Left cardiac atrium (tissue), 4 donors: ENCODE measurements at places on chromosomes 1 and 21.
A peak's percentile ranks its signal among the peaks of the same experiment; 100 is the strongest.

DNA sequence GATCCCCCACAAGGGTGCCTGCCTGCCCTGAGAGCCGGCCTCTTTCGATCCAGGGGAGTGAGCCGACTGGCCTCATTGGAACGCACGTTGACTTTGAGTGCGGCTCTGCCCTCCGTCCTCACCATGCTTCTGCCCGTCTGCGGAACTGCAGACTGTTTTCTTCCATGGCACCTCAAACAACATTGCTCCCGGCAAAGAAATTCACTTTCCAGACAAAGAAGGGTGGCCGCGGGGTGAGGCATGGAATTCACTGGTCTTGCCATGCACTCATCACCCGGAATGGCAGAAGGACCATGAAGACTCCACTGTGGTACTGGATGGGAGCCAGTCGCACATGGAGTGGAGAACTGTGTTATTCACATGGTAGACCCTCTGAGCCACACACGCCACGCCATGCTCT is 169.5 kb downstream of the NPHP4 start:
- no peak for DNase-seq

DNA sequence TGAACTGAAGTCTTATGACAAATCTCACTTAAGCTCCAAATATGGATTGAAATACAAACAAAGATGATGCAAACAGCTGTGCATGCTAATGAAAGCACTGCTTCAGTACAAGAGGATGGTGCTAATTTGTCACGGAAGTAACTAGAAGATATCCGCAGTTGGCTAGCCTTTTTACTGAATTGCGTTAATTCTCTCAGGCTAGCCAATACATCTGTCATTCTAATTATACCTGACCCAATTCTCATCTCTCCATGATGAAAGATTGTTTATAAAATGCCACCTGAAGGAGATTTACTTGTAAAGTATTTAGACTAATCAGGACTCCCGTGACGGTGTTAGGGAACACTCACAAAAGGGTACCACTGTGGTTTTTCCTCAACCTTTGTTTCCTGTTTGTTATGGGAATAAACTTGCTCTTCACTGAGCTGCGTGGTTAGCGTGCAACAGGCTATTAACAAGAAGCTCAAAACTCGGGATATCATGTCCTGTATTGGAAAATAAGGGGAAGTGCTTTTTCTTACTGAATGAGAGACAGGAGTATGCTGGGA is 162.5 kb downstream of the APP start:
- no peak for DNase-seq

DNA sequence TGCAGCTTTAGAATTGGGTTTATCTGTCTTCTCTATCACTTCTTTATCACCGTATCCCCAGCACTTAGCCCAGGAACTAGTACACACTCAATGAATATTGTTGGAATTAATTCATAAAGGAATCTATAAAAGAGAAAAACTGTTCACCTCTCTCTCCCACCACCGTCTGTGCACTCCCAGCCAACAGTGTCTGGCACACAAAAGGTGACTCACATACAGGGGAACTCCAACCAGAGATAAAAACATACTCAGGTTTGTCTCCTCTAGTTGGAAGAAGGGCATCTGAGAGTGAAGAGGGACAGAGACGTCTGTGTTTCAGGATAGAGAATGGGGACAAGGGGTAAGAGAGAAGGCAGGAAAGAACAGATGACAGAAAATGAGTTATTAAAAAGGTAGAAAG is 10.0 kb downstream of the ITLN1 start:
- DNase-seq = no peak

- DNase-seq = no peak
These were observed 29.3 kb downstream of the COP1 start for GRCh38 chr1:176177764-176178163.

- DNase-seq = peak; percentile 83
These were observed 11.0 kb upstream of the LMX1A start for GRCh38 chr1:165367375-165367993.

GRCh38 chr1:160046494-160047110 is 14.8 kb upstream of the PIGM start:
- peak; percentile 50 for DNase-seq

GRCh38 chr21:14814991-14815390 is 249.8 kb downstream of the NRIP1 start:
- no peak for DNase-seq

- DNase-seq = no peak
These were observed 78.0 kb downstream of the LBR start for GRCh38 chr1:225349826-225350225.

- DNase-seq = no peak
These were observed 31.3 kb downstream of the PKNOX1 start for GRCh38 chr21:43005635-43006034.

DNA sequence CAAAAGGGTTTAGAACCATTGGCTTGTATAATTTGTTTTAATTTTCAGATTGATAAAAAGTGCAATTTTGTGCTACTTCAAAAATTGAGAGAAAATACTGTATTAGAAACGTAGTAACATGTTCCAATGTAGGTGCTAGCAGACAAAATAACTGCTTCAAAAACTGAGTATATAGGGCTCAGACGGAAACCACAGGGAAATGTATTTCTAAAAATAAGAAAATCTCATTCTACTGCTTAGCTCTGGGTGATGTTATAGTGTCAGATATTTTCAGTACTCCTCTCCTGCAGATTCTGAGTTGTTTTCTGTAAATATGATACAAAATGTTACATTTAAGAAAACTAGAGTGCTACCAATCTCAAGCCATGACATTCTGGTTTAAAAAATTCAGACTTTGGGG is 55.4 kb downstream of the KCNK2 start:
- DNase-seq = no peak

- no peak for DNase-seq
These were observed 173.3 kb downstream of the FASLG start for GRCh38 chr1:172832006-172832725.

GRCh38 chr1:53068314-53069099 is 6.5 kb downstream of the PODN start:
- peak; percentile 8 for DNase-seq

- DNase-seq = no peak
These were observed 6.1 kb downstream of the EFNA4 start for GRCh38 chr1:155069551-155070157.

DNA sequence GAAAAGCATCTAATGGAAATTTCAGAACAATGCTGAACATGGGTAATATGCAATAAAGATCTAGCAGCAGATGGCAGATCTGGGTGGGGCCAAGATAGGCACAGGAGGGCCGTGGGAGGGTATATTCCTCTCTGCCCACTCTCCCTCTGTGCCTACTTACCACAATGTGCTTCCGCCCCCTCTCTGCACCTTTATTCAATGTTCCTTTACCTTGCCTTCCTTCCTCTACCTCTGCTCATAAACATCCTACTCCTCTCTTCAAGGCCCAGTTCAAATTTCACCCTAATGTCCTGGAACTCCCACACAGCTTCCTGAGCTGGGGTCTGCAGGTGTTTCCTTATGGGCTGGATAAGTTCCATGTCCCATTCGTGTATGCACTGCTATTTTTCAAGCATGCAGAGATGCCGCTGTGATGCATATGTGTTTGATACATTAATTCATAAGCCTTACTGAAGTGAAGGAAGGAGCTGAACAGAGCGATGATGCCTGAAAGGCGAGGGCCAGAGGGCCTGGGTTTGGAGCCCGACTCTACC is 65.6 kb upstream of the EDEM3 start:
- no peak for DNase-seq

DNA sequence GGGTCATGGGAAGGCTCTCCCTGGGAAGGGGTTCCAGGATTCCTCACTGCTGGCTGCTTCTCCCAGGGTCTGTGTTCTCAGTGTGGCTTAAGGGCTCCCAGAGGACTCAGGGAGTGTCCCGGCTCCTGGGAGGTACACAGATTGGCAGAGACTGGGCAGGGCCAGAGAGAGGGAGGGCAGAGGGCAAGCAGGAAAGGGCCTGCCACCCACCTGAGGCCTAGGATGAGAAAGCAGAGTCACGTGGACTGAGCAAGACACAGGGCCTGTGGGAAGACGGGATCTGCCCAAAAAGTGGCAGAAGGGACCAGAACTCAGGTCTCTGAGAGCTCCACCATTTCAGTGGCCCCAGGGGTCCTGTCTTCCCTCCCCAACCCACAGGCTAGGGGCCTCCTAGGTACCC is 871 bp downstream of the SLFNL1 start:
- no peak for DNase-seq

DNA sequence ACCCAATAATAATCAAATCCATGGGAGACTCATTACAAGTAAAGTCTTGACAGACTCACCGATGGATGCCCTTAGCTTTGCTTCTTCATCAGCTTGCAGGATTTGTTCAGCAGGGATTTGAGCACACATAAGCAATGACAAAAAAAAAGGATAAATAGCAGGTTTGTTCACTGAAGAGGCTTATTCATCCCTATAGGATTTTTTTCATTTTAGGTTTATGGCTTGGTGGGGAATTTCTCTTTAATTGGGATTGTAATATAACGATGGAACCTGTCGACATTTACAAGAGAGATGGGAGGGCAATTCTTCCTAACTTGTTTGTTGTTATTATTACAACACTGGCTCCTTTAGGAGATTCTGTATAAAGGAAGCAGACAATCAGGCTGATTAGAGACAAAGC is 649.1 kb upstream of the PLXNA2 start:
- DNase-seq = no peak

DNA sequence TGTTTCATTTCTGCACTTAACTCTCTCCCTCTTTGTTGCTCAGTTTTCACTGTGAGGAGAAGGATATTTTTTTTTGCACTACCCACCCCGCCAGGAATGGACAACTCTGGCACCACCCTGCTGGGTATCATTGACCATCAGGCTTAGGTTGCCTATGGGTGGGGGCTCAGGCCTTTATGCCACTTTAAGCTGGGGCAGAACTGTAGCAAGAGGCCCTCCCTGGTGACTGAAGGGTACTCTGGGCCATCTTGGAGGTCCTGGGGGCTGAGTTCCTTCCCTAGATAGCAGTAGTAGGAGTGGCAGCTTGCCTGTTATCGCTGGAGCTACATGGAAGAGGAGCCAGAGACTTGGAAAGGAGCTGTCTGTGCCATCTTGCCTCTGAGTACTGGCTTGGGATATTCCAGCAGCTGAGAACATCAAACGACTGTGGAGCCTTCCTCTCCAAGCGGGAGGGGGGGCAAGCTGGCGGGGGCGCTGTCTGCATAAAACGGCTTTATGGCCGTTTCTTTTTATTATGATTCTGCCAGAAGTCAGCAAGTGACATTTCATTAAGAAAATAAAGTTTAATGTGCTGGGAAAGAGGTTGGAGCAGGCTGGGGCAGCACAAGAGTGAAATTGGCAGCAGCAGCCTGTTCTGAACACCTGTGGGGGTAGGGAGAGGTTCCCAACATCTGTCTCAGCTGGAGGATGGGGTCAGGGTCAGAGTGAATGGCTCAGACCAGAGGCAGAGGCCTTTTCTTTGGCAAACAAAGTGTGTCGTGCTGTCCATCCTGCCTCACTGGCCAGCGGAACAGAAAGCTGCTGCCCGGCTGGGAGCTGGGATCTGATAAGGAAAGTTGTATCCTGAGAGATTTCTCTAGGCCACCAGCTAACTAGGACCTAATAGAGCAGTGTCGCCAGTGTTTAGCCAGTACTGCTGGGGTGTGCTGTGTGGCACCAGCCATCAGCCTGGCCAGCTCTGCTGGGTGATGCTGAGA is 32.9 kb downstream of the TMEM53 start:
- DNase-seq = no peak

GRCh38 chr1:1907098-1907736 is 7.8 kb upstream of the CALML6 start:
- DNase-seq = no peak

DNA sequence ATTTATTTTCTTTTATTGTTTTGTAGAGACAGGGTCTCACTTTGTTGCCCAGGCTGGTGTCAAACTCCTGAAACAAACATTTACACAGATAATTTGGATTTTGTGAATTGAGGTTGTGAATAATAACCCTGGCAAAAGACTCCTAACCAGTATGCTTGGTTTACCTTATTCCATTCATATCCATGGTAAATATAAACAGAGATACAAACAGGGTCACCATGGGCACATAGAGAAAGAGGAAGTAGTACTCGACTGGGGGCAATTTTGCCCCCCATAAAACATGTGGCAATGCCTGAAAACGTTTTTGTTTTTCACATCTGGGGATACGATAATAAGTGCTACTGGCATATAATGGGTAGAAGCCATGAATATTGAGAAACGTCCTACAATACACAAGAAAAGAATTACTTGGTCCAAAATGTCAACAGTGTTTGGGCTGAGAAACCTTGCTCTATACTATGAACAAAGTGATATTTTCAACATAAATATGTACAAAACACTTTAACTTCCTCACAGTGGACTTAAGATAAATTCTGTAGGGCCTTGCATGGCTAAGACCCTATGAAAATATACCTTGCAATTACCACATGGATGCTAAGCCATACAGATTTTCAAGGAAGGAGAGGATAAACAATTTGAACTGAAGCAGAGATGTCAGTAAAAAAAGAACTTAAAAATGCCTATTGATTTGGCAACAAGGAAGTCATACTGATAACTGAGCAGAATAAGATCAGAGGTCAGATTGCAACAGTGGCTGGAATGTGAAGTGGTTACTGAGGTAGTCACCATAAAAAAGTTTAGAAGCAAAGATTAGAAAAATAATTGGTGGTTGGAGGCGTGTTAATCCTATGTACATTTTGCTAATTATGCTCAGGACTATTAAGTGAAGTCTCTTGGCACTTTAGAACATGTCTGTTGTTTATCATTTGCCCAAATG is 27.4 kb upstream of the ASPM start:
- no peak for DNase-seq

- DNase-seq = no peak
These were observed 1.2 kb downstream of the PPP1R8 start for GRCh38 chr1:27831568-27832410.

DNA sequence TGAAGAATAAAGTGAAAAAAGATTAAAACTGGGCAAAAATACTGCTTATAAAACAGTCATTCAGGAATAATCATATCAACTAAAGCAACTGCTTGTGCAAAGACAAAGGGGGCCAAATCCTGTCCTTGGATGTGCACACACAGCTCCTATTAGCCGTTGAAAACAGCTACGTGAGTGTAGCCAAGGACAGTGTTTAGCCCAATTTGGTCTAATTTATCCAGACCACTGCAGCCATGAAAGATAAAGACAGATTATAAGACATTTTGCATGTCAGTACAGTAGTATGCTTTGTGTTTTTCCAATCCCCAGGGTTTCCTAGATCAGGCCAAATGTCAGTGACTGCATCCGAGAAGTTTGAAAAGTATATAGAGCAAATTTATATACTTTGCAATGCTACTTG is 146.3 kb upstream of the PKN2 start:
- DNase-seq = no peak

DNA sequence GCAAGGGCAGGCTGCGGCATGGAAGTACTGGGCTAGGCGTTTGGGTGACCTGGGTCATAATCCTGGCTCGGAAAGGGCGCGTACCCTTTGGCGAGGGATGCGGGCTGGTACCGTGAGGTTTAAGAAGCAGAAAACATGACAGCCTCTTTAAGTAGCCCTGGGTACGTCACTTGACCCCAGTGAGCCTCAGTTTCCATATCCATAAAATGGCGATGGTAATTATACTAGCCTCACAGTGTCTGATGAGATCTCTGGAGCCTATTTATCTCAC is 700 bp downstream of the PIGV start:
- DNase-seq = no peak

DNA sequence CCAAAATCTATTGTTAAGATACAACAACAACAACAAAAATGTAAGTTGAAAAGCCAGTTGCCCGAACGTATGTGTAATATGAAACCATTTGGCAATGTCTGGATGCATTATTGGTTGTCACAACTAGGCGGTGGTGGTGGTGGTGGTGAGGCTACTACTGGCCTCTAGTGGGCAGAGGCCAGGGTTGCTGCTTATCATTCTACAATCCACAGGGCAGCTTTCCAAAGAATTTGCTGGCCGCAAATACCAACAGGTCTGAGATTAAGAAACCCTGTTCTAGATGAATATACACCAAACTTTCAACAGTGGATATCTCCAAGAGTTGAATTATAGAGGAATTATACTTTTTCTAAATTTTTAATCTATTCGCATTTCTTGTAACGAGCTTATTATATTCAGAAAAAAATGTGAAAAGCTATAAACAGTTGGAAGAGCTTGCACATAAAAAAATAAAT is 26.8 kb upstream of the ZNF697 start:
- peak; percentile 51 for DNase-seq
